ENCODE measurements at places on chromosomes 11 and 22.

GRCh38 chr11:100830274-100830673 is 143.2 kb downstream of the ARHGAP42 start:
- no peak for DNase-seq

DNA sequence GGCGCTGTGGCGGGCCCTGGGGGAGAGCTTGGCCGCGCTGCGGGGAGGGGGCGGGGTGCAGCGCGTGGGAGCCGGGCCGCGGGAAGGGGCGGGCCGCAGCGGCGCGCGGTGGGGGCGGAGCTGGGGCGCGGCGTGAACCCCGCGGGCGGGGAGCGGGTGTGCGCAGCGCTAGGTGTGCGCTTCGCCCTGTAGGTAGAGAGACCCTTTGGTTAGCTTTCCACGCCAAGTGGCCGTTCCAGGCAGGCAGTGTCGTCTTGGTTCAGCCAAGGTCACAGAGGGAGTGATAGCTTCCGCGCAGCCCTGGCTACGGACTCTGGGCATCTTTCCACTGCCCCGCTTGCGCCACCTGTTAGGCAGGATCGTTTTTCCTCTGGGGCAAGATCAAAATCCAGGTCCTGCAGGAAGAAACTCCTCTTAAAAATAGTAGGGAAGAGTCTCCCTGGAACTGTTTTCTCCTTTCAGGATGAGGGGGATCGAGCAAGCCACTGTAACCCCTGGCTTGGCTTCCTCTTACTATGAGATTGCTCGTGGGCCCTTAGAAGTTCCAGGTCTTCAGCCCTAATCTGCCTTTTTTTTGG is 434 bp downstream of the BANF1 start:
- DNase-seq = no peak

DNA sequence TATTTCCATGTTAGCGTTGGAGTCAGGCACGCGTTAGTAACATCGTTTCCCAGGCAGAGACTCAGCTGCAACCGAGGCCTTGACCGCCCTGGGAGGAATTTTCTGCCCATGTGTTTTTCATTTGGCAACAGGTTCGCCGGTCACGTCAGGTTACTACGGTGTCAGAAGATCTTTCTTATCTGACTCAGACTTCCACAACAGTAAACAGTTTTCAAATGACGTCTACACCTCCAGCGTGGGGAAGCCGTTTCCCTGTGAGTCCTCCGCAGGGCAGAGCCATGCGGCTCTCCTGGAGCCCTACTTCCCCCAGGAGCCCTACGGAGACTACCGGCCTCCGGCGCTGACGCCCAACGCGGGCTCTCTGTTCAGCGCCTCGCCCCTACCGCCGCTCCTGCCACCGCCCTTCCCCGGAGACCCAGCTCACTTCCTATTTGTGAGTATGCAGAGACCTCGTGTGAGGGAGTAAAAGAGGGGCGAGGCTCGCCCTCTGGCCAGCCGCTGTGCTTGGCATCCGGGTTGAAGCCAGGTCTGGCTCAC is 14.3 kb upstream of the POU2AF3 start:
- no peak for DNase-seq

GRCh38 chr22:41341990-41342389 is 39.8 kb upstream of the TEF start:
- no peak for DNase-seq

DNA sequence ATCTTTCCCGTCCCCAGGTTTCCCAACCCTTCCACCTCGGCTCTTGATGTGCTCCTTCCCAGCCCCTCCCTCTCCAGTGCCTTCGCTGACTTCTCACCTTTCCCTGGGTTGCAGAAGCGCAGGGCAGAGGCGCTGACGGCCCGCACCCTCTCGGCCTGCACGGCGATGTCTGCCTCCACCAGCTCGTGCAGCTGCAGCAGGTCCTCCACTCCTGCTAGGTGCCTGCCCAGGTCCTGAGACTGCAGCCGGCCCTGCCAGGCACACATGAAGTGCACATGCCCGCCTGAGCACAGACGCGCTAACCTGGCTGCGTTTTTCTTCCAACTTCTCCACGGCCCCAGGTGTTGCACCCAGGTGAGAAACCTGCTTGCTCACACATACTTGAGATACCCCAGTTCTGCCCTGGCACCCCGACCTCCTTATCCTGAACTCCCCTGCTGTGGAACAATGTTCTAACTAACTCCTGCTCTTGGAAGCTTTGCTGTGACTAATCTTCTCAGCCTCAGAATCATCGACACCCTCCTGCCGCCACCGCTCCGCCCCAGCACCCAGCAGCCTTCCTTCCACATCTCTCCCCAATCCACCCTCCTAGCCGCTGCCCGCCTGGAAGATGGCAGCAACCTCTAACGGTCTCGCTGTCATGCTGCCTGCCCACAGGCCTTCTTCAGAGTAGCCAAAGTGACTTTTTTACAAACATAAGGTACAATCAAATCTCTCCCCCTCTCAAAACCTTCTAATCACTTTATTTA is 23.3 kb downstream of the SPTBN2 start:
- no peak for DNase-seq

DNA sequence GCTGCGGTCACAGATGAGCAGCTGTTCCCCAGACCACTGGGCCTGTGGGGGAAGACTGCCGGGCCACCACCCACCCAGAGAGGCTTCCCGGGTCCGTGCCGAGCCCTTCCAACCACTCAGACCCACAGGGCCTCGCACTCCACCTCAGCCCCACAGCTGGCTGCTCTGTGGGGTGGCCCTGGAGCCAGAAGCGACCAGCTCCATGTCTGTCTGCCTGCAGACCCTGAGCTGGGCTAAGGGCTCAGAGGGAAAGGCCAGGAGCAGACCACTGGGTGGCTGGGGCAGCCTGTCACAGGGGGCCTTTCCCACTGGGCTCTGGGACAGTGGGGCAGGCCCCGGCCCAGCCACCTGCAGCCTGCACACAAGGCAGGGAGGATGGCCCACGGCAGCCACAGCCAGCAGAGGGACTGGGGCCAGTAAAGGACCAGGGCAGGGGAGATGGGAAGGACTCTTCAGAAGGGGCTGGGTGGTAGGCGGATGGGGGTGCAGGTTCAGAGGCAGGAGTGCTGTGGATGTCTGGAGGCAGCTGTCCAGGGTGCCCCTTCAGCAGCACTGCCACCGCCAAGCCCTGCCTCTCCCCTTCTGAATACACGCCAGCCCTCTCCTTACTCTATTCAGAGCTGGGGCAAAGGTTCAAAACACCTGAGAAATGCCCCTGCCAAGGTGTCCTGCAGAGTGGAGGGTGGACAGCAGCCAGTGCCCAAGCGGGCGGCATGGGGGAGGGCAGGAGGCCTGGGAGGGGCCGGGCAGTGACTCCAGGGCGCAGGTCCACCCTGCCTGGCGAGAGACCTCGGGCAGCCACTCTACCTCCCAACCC is 32.2 kb downstream of the GNB1L start:
- DNase-seq = no peak

- no peak for DNase-seq
These were observed 137.7 kb downstream of the FEZ1 start for GRCh38 chr11:125358254-125358840.

DNA sequence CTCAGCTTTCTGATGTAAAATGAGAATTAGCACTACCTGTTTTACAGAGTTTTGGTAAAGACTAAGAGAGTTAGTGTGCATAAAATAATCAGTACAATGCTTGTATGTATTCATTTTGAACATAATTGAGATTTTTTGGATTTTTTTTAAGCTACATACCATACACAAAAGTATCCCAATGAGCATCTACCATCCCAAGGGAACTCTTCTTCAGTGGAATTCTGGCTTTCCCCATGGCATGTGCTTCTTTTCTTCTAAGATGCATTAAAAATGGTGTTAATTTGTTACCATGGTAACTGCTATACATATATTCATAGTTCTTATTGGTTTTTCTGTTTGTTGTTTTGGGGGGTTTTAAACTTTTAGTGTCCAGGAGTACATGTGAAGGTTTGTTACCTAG is 17.7 kb downstream of the OR8D1 start:
- DNase-seq = no peak

DNA sequence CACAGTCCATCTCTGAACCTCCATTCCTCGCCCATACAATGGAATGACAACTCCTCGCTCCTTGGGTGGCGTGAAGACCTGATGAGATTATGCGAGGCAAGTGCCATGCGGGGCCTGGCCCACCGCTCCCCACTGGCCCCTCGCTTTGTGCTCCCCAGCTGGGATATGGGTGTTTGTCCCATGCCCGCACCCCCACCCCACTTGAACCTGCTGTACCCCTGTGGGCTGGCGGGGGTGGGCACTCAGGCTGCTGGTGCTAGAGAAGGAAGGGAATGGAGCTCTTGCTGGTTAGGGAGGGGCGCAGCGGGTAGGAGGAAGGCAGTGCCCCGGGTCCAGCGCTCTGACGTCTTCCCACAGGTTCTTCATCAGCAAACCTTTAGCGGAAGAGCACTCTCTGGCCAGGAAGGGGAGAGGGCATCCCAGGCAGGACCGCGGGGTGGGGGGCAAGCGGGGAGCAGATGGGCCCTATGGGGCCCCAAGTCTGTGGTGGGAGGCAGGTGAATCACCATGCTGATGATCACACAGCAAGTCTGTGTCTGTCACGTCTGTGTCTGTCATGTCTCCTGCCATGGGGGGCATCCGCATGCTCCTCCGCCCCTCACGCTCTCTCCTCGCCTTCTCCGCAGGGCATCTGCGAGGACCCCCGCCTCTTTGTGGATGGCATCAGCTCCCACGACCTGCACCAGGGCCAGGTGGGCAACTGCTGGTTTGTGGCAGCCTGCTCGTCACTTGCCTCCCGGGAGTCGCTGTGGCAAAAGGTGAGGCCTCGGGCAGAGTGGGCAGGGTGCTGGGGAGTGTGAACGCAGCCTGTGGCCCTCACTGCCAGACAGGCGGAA is 9.4 kb upstream of the OMP start:
- no peak for DNase-seq

DNA sequence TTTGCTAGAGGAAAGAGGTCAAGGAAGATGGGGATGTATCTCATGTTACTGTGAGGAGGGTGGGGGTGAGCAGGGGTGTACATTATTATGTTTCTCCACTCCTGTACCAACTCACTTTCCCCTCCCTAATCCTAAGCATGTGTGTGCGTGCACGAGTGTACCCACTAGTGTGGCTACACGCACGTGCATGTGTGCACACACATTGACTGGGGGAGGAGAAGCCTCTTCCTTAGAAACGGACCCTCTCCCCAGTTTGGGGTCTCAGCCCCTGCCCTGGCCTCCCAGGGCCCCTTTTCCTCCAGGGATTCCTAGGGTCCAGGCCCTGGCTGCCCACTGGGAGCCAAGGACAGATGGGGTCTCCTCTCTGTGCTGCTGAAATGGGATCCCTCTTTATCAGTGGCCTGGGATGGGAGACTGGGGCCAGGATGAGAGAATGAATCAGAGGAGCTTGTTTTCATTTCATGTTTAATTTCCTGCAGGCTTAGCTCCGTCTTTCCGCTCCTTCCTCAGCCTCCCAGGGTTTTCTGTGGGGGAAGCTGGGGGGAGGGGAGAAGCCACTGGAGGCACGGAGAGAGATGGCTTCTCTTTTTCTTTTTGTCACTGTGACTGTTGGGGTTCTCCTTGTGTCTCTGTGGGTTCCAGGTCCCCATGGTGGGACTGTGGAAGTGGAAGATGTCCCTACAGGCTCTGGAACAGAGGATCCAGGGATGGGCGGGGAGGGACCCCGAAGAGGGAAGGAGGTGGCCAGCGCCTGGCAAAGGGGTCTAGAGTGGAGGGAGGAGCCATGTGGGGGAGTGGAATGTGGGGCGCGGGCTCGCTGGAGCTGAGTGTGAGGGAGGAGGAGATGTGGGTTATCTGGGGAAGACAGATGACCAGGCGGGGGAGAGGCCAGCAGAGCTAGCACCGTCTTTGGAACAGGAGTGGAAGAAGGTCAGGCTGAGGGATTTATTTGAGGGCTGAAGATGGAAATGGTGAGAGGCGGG is 40.3 kb downstream of the ALX4 start:
- no peak for DNase-seq

DNA sequence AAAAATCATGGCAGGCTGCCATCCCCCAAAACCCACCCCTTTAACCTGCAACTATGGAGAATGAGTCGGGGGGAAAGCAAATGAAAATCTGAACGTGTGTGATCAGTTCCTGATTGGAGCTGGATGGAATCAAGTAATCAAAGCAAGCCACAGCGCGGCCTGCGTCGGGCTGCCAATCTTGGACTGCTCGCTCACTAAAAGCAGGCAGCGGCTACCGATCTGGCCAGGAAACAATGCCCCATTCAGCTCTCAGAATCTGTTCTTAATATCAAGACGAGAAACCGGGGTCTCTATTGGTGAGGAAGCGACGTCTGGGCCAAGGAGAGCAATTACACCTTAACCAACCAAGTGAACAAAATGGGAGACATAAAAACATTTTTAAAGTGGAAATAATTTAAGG is 472.2 kb downstream of the SOX6 start:
- DNase-seq = no peak

GRCh38 chr11:21736404-21736803 is 456.5 kb upstream of the ANO5 start:
- no peak for DNase-seq

DNA sequence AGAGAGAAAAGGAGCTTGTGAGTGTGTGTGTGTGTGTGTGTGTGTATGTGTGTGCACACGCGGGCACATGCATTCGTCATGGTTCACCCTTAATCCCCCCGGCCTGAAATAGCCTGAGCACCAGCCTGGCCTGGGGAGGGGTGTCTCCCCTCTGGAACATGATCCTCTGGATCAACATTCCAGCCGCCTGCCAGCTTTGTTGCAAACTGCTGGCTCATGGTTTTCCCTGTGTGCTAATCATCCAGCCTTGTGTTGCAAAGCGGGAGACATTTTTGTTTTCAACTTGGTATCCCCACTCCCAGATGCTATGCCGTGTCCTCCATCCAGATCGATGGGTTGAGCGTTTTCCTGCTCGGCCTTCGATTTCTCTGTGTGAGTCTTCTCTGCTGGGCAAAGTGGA is 94.3 kb downstream of the FEZ1 start:
- DNase-seq = no peak

DNA sequence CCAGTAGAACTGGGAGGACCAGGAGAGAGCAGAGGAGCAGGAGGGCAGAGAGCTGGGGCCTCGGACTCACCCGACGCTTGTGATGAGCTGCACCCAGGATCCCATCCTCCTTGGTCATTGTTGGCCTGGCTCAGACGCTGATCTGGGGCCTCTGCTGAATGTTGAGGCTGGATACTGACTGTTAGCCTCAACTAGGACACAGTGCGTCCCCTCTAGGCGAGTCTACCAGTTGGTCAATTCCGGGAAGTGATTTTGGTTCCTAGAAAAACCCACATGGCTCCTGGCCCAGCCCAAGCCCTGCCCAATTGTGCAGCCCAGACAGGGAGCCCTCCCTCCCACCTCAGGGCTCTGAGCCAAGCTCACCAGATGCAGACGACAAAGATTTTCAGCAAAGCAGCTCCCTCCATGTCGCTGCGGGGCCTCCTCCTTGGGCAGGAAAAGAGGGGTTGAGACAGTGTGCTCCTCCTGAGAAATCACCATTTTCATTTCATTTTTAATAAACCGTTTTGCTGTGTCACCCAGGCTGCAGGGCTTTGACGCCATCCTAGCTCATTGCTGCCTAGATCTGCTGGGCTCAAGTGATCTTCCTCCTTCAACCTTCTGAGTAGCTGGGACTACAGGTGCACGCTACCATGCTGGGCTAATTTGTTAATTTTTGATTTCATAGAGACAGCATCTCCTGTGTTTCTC is at the start of gene APOL4:
Gene APOL4, minus strand, starts transcription at position 180 of the 690 bp plus-strand sequence. Its CDS starts 75 bp downstream, at position 105.
- DNase-seq = no peak
